Aorta (tissue), 5 donors: ENCODE measurements at places on chromosomes 4 and X. TPM values are rescaled to one million over a fixed set of nuclear protein-coding genes. Genes with fewer than 3 reads are reported as not detected.

Gene PHOX2B
- not detected for total RNA-seq

Gene TLR7
- 0.91 TPM for total RNA-seq

DNA sequence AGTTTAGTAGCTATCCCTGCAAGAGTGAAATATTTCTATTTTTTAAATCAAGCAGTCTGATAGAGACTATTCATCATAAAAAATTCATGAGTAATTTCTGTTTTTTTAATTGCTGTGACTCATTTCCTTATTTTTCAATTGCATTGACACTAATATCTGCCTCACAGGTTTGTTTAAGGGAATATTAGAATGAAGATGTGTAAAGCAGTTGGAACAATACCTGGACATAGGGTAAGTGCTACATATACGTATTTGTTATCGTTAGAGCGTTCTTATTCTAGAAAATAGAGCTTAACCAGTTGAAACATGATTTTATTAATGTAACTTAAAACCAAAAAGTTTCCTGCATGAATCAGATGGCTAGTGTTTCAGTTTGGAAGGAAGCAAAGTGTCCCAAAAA lies 2211.3 kb downstream of the PCDH7 start:
- no peak for DNase-seq
- no peaks in the 10 kb centered on the region for H3K27me3 ChIP-seq
- no peaks in the 10 kb centered on the region for H3K36me3 ChIP-seq
- no peak overlapping the region for H3K4me3 ChIP-seq
- no peaks in the 10 kb centered on the region for H3K4me1 ChIP-seq
- no peak overlapping the region for H3K27ac ChIP-seq

- no peak overlapping the region for H3K4me3 ChIP-seq
- H3K27me3 ChIP-seq, result no peaks in the 10 kb centered on the region
- peaks cover 2% of the 10 kb centered on the region for H3K36me3 ChIP-seq
- H3K27ac ChIP-seq, result no peak overlapping the region
Observed at GRCh38 chr4:99159699-99160098, 15.6 kb upstream of the ADH4 start.

DNA sequence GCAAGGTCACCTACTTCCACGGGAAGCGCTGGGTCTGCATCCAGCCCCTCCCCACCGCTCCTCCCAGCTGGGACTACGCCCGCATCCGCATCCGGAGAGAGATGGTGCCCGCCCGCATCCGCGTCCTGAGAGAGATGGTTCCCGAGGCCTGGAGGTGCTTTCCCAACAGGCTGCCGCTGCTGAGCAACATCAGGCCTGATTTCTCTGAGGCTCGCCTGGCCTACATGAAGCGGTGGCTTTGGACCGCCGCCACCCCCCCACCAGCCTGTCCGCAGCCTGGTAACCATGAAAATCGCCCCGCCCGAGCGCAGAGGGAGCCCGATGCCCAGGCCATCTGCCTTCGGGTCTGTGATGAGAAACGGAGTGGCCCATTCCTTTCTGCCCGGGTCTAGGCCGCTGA lies 18.1 kb downstream of the CLTRN start:
- no peaks in the 10 kb centered on the region for H3K27me3 ChIP-seq
- no peaks in the 10 kb centered on the region for H3K36me3 ChIP-seq
- H3K27ac ChIP-seq, result no peak overlapping the region
- H3K4me1 ChIP-seq, result no peaks in the 10 kb centered on the region

DNA sequence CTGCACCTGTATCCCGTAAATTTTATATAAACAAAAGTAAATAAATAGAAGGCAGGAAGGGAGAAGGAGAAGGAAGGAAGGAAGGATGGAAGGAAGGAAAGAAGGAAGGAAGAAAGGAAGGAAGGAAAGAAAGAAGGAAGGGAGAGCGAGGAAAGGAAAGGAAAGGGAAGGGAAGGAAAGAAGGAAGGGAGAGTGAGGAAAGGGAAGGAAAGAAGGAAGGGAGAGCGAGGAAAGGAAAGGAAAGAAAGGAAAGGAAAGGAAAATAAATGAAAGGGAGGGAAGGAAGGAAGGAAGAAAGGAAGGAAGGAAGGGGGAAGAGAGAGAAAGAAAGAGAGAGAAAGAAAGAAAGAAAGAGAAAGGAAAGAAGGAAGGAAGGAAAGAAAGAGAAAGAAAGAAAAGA lies 43.0 kb upstream of the FRG1 start:
- no peak overlapping the region for H3K4me3 ChIP-seq
- no peak overlapping the region for H3K27ac ChIP-seq
- no peaks in the 10 kb centered on the region for H3K27me3 ChIP-seq
- no peaks in the 10 kb centered on the region for H3K36me3 ChIP-seq
- H3K4me1 ChIP-seq, result no peaks in the 10 kb centered on the region

GRCh38 chrX:14884714-14885113 lies 11.5 kb downstream of the MOSPD2 start:
- no peaks in the 10 kb centered on the region for H3K4me1 ChIP-seq
- no peaks in the 10 kb centered on the region for H3K27me3 ChIP-seq
- H3K36me3 ChIP-seq, result no peaks in the 10 kb centered on the region
